Activated T-cell treated with anti-CD3 and anti-CD28 coated beads for 24 hours (primary cell): ENCODE measurements at places on chromosomes 7 and 10.
A peak's percentile ranks its signal among the peaks of the same experiment; 100 is the strongest.

DNA sequence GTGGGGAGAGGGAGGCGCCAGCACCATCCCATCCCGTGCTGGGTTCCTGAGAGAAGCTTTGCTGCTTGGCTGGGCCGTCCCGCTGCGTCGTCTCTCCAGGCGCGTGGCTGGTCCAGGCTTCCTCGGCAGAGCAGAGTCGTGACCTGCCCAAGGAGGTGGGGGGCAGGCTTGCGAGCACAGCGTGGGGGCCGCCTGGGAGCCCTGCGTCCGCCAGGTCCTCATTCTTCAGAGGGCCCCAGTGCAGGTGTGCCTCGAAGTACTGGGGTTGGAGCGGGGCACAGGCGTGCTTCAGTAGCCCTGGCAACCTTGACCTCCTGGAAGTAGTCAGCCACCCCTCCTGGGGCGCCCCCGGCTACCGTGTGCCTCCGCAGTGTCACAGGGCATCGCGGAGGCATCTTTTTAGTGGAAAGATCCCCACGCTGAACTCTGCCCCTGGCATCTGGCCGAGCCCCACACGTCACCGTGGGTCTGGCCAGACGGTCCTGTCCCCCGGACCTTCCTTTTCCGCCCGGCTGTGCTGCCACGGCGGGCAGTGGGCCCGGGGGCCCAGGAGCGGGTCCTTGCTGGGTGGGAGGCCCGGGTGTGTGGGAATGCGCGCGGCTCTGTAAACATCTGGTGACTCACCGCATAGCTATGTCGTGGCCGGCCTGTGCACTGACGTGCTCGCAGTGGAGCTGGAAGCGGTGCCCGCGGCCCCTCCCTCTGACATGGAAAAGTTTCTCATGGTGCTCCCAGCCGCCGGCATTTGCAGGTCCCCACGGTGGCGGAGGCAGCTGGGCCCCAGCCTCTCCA, 6.4 kb downstream of the MAFK start:
- no peak for DNase-seq

DNA sequence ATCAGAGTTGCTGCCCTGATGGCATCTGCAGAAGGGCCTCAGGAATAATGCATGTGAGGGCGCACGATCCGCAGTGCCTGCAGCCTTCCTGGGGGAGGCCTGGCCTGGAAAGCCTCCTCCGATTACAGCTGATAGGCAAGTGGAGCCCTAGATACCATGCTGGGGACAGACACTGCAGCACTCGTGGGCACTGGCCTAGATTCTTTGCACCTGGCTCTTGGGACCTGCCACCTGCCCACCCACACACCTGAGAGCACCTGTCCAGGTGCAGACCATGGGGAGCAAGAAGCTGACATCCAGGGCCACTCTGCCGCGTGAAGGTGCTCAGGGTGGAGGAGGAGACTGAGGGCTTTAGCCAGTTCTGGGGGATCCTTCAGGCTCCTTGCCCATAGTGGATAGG, 14.8 kb downstream of the YKT6 start:
- DNase-seq: no peak

GRCh38 chr10:32692174-32692573, 246.2 kb downstream of the CCDC7 start:
- no peak for DNase-seq

GRCh38 chr10:63671317-63671937, 150.2 kb downstream of the REEP3 start:
- no peak for DNase-seq

DNA sequence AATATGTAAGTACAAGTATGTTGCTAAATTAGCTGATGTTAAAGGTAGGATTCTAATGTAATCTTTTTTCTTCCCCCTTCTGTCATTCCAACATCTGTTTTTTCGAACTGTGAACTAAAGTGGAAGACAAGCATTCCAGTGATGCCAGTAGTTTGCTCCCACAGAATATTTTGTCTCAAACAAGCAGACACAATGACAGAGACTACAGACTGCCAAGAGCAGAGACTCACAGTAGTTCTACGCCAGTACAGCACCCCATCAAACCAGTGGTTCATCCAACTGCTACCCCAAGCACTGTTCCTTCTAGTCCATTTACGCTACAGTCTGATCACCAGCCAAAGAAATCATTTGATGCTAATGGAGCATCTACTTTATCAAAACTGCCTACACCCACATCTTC, 62.7 kb downstream of the WAC start:
- DNase-seq: no peak

- DNase-seq: no peak
Measured at GRCh38 chr10:79185796-79186374, 117.1 kb downstream of the ZMIZ1 start.

GRCh38 chr10:62050893-62051433, 149.5 kb downstream of the ARID5B start:
- peak; percentile 77 for DNase-seq

- DNase-seq: no peak
Measured at GRCh38 chr7:13262929-13263530, 575.6 kb downstream of the ARL4A start.

DNA sequence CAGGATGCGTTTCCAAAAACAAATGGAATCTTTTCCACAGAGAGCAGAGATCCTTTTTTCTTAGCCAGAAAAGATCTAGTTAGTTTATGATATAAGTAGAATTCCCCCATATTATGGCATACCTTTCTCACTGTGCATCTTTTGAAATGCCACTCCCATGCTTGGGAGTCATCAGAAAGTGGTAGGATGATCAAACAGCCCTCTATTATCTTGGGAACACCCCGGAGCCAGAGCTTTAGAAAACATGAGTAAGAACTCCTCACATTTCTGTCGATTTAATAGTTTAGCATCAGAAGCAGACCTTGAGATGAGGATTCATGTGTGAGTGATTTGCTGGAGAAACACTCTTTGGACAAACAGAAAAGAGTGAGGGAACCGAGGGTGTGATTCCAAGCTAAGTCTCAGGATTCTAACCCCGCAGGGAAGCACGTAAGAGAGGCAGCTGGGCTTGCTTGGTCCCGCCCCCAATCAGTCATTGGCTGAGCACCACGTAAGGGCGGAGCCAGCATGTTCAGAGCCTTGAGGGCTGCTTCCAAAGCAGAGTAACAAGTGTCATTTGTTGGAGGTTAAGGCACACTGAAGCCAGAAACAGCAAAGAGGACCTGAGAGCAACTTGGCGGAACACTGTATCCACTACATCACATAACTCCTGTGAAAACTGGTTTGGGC, 43.7 kb upstream of the NXPH1 start:
- DNase-seq: no peak

- no peak for DNase-seq
Measured at GRCh38 chr10:98790817-98791216, 344.1 kb upstream of the HPS1 start.
